ENCODE measurements at places on chromosomes 6 and 20.

GRCh38 chr6:152745509-152746171 lies 5.0 kb upstream of the VIP start:
- no peak for DNase-seq

DNA sequence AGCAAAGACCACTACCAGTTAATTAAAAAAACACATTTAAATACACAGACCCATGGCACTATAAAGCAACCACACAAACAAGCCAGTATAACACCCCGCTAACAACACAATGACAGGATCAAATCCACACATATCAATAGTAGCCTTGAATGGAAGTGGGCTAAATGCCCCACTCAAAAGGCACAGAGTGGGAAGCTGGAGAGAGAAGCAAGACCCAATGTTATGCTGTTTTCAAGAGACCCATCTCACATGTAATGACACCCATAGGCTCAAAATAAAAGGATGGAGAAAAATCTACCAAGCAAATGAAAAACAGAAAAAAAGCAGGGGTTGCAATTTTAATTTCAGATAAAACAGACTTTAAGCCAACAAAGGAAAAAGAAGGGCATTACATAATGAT lies 125.4 kb upstream of the PTCHD4 start:
- no peak for DNase-seq

GRCh38 chr20:47612670-47613069 lies 111.0 kb downstream of the NCOA3 start:
- DNase-seq: no peak

DNA sequence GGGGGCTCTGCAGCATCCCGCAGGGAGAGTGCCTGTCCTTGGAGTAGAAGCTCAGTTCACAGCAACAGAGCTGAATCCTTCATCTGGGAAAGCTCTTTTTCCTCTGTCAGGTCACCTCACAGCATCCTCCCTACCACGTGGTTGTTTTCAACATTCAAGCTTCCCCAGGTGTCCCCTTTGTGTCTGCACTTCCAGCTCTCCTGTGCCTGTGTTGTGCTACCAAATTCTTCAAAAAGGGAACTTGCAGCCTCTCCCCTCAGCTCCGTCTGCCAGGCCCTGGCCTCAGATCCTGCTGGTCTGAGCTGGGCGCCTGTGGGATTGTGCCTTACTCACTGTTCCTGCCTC lies 108.4 kb downstream of the FOXF2 start:
- no peak for DNase-seq

DNA sequence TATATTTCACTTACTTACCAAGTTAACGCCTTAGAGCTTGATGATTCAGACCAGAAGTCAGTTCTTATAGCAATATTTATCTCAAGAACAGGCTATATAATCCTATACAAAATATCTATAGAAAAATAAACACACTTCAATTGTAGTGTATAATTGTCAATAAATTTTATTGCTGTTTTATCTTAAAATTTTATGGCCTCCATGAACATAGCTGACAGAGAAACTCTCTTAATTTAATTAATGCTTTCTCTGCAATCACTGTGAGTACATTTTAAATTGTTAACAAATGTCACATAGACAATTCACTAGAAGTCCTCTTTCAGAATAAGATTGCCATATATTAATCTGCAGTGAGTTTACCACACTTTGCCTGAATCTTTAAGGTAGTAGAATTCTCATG lies 178.6 kb downstream of the RFPL4B start:
- DNase-seq: no peak

GRCh38 chr6:12968839-12969558 lies 252.4 kb downstream of the PHACTR1 start:
- no peak for DNase-seq

DNA sequence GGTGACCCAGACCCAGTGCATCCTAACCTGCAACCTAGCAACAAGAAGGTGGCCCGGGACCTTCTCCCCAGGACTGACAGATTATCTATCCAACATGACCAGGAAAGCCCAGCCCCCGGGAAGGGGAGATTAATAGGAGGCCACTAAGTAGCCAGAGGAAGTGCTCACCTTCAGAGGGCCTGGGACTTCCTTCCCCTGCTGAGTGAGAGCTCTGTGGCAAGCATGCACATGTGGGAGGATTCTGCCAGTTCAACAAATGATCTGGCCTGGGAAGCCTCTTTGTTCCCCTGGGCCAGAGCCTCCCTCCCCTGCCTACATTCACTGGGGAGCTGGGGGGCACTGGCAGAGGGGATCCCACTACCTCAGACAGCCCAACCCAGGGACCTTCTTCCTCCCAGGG lies 39.6 kb downstream of the SHLD1 start:
- DNase-seq: no peak

DNA sequence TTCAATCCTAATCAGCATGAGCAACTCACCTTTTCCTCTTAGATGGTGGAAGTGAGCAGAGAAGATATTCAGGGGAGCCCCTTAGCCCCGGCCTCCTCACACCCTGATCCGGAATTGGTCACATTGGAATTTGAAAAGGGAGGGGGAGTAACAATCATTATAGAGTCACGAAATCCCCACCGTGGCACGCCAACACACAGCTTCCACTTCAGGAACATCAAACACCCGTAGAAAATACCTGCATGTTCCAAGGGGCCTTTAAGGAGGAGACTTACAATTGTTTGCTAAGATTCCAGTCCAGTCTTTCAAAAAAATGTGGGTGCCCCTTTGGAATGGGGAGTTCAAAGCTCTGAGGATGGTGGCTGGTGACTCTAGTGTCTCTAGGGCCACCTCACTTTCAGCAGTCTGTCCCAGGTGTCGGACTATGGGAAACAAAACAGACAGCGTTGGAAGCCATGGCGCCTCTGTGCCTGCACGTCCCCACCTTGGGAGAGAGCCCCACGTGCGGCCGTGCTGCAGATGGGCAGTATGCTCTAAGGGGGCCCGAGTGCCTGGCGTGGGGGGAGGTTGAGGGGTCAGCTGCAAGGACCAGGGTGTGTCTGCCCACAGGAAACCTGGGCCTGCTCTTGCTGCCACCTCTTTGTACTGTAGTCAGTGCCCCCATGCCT lies 2.4 kb downstream of the CD93 start:
- no peak for DNase-seq

GRCh38 chr6:3286641-3287171 lies 28.0 kb downstream of the PSMG4 start:
- DNase-seq: peak; percentile 19

GRCh38 chr20:5349448-5349847 lies 32.7 kb upstream of the PROKR2 start:
- no peak for DNase-seq

- DNase-seq: no peak
These were observed 57.5 kb downstream of the IRF4 start for GRCh38 chr6:449057-449430.

- no peak for DNase-seq
These were observed 26.7 kb upstream of the YWHAB start for GRCh38 chr20:44858606-44859360.

DNA sequence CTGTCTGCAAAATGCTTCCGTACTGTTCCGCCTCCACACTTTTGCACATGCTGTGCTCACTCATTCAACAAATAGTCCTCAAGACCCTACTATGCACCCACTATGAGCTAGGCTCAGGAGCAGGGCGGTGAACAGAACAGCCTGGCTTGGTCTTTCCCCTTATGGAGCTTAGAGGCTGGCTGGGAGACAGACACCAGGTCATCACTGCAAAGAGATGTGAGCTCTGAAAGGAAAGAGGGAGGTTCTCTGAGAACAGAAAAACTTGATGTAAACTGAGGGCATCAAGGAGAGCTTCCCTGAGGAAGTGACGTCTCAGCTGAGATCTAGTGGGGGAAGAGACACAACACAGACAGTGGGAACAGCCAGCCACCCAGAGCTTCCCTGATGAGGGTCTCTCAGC lies 31.0 kb upstream of the TGM2 start:
- no peak for DNase-seq

GRCh38 chr20:21269772-21270171 lies 33.4 kb upstream of the XRN2 start:
- no peak for DNase-seq

DNA sequence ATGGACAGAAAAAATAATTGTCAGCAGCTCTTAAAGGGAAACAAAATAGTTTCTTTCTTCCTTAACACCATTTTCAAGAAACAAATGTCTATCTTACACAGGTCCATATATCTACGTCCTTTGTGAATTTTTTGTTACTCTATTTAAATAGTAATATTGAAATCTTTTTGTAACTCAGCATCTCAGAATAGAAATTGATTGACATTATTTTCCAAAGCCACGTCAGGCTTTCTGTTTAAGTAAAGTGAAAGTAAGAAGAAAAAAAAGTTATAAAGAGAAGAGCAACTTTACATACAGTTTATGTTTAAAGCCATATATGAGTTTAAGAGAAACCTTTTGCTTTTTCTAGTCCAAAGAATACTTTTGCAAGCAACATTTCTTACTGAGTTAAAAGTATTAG lies 402.9 kb upstream of the SOX4 start:
- no peak for DNase-seq

DNA sequence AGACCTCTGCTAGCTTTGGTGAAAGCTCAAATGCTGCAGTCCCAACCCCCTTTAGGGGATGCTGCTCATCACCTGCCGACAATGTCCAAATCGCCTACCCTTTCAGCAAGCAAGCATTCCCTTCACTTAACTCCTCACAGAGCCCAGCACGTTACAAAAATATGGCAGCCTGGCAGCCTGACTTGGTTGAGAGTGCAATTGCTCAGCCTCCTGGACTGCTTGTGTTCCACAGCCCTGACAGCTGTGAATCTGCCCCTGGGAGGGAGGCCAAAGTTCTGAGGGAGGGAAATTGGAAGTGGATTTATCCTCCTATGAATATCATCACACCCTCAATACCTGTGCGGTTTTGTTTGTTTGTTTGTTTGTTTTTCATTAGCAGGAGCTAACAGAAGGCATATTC lies 231.0 kb downstream of the HIVEP2 start:
- no peak for DNase-seq

DNA sequence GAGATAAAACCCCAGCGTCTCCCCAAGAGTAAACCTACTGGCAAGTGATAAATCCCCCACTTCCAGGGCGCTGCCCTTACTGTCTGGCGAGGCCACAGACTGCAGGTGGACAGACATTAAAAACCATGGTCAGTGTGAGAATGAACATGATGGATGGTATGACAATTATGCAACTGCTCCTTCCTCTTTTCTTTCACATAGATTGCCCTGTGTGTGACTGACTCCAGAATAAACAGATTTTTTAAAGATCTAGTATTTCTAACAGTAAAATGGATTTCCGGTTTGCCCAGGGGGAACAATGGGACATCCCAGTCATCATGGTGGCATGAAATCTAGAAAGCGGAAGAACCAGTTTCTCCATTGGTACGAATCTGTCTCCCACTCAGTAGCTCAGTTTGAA lies 153.7 kb downstream of the FOXC1 start:
- no peak for DNase-seq

DNA sequence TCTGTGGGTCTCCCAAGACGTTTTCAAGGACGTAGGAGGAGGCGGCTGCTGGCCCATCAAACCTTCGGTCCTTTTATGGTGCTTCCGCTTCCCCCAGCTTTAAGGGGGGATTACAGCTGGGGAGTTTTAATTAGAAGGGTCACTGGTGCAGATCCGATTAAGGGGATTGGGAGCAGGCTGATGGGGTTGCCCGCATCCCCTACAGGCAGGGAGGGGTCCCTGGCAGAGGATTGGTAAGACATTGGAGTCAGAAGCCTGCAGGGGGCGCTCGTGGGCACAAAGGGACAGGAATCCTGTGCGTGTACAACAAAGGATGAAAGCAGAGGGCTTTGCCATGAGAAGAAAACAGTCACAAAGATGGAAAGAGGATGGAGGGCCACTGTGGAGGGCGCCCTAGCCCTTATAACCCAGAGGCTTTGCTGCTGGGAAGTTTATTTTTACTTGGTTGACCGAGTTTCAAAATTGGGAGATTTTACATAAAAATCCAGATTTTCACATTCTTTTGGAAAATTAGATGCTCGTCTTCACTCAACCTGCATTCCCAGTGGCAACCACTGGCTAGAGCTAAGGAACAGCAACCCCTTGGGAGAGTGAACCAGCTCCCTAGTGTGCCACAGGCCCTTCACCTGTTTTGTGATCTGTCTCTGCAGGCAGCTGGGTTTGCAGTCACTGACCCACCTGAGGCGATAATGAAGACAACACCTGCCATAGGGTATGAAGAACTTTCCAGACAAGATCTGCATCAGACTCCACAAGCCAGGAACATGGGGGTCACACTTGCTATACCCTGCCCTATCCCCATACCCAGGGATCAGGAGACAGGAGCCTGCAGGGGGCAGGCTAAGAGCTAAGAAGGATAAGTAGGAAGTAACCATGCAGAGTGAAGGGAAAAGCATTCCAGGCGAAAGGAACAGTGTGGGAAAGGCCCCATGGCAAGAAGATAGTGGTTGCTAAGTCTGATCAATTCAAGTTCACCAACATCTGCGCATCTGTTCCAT lies 97.7 kb downstream of the KCNB1 start:
- DNase-seq: peak; percentile 66

- no peak for DNase-seq
These were observed 154.9 kb upstream of the MLN start for GRCh38 chr6:33958526-33959328.

- peak; percentile 5 for DNase-seq
These were observed 127.3 kb downstream of the DLL1 start for GRCh38 chr6:170163405-170164170.

- DNase-seq: no peak
These were observed 23.3 kb downstream of the TMC2 start for GRCh38 chr20:2559651-2560050.

DNA sequence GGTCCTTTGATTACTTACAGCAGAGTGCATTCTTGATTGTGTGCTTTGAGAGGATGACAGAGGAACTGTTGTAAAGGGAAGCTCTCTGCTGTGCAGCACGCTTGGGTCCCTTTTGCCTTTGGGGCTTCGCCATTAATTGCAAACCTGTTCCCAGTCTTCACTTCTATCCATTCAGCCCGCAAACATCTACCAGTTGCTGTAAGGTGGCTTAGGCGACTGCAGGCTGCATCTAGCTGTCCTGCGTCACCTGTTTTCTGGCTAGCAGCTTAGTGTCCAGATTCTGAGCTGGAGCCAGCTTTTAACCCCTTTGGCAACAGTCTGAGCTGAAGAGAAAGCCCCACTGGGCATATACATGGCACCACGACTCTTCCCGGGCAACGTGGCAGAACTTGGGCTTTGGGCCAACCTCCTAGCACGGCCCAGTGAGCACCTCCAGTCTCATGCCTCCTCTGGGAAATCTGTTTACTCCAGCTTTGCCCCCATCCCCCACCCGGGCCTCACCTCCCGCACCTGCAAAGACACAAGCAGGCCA lies 2.5 kb upstream of the FASTKD5 start:
- DNase-seq: no peak

GRCh38 chr20:409697-410559 lies 1.8 kb downstream of the RBCK1 start:
- DNase-seq: no peak

- DNase-seq: no peak
These were observed 38.0 kb downstream of the TTLL9 start for GRCh38 chr20:31908424-31908823.

DNA sequence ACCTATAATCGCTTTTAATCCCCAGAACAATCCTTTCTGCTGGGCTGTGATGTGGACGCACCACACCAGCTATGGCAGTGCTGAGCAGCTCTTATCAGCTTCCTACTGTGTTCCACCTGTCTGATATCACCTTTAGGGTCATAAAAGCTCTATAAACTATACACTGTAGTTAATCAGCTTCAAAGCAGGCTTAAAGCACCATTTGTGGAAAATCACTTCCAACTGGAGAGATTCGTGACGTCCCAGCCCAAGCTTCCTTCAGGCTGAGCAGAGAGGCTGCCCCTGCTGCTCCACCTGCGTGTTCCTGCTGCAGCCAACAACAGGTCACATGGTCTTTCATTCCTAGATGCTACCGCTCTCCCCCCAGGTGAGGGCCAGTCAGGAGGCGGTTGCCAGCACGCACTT lies 156.5 kb downstream of the SMOC2 start:
- DNase-seq: peak; percentile 7

Data from tibial artery (tissue), 4 donors.